ENCODE measurements at places on chromosomes 7 and 10.

- DNase-seq = no peak
Measured at GRCh38 chr10:114087255-114087654, 43.6 kb downstream of the ADRB1 start.

DNA sequence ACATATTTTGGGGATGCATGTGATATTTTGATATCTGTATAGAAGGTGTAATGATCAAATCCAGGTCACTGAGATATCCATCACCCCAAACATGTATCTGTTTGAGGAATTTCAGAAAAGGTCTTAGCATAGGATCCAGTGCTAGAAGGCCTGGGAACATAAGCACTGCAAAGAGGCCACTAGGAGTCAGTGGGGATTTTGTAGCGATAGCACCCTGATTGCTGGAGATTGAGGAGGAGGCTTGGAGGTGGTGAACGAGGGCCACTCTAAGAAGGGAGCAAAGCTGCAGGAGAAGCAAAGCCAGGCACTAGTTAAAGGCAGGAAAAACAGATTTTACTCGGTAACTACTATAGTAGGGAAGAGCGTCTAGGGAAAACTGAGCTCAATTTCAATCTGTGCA is 324.0 kb downstream of the LHFPL3 start:
- DNase-seq = no peak

- DNase-seq = no peak
Measured at GRCh38 chr7:40676221-40676620, 541.4 kb downstream of the SUGCT start.

GRCh38 chr7:33880787-33881186 is 24.6 kb upstream of the BMPER start:
- DNase-seq = no peak

Data from T follicular helper cell (primary cell).